ENCODE measurements at places on chromosomes 3 and 15.

DNA sequence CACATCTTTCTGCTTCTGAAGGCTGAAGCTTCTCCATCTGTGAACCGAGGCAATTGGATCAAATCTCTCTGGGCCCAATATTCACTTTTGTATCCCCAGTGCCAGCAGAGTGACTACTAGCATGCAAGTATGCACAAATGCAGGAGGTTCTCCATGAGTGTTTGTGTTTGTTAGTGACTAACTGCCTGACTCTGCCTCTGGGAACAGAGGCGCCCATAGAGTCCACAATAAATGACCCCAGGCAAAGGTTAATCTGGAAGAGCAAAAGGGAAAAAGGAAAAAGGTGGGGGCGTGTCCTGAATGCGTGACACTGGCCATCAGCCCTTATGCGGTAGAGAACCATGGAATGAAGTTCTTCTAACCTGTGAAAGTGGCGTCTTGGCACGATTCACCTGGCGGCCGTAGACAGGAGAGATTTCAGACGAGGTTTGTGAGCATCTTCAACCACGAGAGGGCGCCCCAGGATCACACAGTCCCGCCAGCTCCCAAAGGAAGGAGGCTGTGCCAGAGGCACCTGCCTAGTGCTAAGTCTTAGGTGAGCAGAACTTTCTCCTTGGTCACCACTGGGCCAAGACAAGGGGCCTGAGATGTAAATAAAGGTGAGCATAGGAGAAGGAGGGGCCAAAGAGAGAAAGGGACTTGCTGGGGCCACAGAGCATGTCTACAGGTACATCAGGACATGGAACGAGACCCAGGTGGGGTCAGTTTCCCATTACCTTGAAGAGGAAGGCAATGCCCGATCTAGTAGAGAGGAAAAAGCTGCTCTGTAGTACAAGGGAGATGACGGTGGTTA, 44.2 kb downstream of the RBPMS2 start:
- peak; percentile 72 for DNase-seq

GRCh38 chr3:45803252-45803935, 7.1 kb upstream of the SLC6A20 start:
- no peak for DNase-seq

DNA sequence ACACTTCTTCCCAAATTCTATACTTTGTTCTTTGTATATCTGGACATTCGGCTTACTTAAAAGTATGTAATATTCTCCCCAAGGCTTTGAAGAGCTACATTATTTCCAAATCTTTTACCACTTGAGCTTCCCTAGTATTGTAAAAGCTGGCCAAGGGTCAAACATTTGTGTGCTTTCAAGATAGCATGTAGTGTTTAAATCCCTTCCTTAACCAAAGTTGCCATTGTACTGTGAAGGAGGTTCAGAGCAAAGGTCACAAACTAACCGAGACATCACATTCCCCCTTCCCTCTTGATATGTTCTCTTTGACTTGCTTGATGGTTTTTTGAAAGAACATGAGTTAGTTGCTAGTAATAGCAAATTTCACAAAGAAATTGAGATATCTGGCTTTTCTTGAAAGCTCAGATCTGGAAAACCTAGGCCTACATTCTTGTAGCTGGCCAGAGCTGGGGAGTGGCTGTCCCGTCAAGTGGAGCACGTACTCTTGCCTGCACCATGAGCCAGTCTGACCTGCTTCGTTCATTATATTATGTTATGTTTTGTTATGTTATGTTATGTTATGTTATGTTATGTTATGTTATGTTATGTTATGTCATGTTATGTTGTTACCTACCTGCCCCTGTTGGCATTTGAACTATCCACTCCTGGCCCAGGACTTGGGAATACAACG, 60.2 kb downstream of the FILIP1L start:
- no peak for DNase-seq

- no peak for DNase-seq
Observed at GRCh38 chr3:153706706-153707105, 414.5 kb upstream of the ARHGEF26 start.

DNA sequence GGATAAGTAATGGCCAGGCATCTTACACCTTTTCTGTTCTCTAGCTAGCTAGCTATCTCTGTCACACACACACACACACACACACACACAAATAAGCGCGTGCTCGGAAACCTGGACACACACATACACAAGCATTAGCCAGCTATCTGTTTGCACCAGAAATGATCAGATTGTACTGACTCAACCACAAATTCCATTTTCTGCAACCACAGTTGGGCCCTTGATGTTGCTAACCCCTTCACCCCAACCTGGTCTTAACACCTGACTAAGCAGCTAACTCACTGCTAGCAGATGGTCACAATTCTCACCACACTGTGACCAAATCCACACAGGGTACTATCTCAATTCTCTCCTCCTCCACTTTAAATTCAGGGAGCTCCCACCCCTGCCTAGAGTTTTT, 183.0 kb upstream of the THBS1 start:
- no peak for DNase-seq

DNA sequence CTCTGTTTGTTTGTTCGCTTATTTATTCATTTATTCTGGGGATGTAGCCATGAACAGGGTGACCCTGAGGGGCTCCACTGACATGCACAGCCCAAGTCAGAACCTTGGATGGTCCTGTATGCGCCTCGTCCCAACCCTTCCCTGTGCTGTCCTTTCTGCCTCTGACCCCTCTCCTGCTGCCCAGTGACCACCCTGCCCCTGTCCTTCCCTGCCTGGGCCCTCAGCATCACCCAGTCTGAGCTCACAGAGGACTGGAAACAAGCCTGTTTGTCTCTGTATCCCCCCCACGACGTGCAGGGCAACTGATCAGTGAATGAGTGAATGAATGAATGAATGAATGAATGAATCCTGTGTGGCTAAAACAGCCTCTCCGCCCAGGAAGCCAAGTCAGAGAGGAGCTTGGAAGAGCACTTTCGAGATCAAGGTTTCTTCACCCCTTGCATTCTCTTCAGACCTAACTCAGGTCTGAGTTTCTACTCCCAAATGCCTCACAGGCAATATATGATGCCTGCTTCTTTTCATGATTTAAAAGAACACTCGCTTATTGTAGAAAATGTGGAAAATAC, 157.7 kb downstream of the SMAD6 start:
- DNase-seq: no peak

- no peak for DNase-seq
Observed at GRCh38 chr3:70261283-70261682, 51.2 kb downstream of the MDFIC2 start.

DNA sequence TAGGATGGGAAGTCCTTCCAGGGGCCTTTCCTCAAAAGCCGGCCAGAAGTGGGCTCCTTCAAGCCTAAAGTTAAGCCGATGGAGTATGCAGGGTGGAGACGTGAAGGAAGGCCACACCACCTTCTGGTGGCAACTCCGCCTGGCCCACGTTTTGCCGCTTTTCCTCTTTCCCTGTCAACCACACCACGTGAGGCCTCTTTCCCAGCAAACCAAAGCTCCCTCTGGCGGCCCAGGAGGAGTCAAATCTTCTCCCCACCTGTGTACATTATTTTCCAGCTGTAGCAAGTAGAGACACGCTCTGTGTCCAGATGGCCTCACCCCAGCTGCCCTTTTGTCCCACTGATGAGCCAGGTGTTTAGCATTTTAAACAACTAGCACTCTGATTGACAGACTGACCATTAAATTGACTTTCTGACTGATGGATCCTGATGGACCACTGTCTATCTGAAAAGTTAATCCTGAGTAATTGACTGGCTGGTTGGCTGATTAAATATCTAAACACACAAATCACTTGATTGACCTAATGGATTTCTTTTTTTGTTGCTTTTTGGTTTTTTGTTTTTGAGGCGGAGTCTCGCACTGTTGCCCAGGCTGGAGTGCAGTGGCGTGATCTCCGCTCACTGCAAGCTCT, 59.6 kb upstream of the ZBTB38 start:
- peak; percentile 88 for DNase-seq

GRCh38 chr15:64948916-64949315, 37.2 kb downstream of the ANKDD1A start:
- DNase-seq: no peak

GRCh38 chr3:70870576-70870975, 558.1 kb upstream of the MDFIC2 start:
- no peak for DNase-seq

DNA sequence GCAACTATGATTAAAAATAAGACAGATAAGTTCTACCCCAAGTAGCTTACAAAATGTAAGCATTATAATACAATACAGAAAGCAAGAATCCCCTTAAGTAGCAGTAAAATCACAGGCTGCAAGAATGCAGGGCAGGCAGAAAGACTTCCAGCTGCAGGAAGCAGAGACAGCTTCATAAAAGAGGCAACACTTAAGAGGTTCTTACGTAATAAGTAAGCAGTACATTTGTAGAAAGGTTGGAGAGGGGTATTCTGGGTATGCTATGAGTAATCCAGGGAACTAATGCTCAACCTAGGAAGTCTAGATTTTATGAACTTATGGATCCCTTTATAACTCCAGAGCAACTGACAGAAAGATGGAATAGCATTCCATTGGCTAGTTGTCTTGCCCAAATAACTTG, 151.6 kb downstream of the IL5RA start:
- no peak for DNase-seq

- no peak for DNase-seq
Observed at GRCh38 chr3:106004137-106004681, 135.4 kb upstream of the CBLB start.

DNA sequence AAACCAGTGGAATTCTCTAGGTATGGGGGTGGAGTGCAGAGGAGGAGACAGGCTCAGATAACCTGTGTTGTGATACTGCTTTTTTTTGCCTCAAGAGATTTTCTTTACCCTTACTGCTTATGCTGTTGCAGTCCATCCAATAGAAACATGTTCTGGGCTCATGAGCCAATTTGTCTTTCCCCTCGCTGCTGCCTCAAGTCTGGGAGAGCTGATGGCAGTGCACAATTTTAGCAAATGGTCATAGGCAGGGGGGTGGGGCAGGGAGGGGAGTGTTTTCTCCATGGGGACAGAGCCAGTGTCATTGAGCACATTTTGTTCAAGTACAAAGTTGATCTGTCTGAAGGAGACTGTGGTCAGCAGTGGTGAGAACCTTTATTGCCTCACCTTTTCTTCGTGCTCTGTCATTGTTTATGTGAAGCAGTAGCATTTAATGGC, 134.9 kb downstream of the MBNL1 start:
- no peak for DNase-seq

DNA sequence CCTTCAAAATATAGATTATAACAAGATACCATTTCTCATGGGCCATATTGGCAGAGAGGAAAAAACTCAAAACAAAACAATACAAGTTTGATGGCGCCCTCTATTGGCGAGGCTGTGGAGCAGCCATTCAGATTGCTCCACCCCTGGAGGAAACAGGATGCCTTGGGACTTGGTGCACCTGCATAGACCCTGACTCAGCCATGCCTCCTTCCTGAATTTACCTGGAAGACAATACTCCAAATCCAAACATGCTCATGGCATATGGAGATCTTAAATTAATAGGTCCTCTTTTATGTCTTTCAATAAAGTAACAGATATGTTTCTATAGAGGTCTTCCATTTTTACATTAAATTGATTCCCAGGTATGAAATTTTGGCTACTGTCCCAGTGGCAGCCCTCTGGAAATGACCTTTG, 90.0 kb downstream of the APBA2 start:
- DNase-seq: peak; percentile 76

DNA sequence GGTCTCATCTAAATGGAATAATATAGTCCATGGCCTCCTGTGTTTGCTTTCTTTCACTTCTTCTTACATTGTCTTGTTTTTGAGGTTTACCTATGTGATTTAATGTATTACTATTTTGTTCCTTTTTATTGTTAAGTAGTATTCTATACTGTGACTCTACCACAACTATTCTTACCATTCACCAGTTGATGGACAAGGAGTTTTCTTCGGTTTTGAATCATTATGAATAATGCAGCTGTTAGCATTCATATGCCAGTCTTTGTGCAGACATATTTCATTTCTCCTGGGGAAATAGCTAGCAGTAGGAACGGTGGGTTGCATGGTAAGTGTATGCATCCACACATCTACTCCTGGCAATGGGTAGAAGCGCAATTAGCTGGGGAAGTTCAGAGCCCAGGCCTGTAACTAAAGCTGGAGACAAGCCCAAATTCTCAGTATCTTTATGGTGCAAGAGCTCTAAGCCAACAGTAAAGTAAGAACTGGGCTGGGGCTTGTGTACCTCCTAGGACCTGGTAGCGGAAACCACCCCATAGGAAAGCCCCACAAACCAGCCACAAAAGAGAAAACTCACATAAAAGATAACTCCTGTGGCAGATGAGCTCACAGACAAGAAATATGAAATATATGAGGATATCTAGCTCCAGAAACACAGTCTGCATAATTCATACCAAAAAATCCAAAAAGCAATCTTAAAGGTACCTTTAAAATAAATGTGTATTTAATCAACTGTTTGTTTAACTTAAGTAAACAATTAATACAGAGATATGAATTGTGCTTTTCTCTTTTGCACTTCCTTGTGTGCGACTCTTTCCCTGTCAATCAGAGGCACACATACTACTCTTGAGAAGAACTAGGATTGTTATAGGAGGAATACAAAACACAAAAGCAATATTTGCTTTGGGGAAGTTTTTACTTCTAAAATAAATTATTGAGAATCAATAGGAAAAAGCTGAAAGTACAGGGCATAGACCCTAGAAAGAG, 2.7 kb upstream of the CSTA start:
- DNase-seq: no peak

DNA sequence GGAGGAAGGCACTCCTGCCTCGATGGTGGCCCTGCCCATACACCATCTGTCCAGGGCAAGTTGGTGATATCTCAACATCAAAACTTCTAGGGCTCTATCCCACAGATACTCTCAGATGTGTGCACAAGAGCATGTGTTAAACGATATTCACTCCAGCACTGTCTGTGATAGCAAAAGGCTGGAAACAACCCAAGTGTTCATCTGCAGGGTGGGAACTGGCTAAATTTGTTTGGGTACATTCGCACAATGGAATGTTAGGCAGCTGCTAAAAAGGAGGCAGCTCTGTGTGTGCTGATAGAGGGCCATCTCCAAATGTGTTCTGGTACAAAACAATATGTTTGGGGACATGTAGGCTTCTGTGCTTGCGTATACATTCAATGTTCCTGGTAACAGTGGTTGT, 19.8 kb downstream of the IGDCC4 start:
- DNase-seq: no peak

- no peak for DNase-seq
Observed at GRCh38 chr3:192365571-192365970, 361.8 kb downstream of the FGF12 start.

GRCh38 chr3:148751461-148751860, 53.8 kb downstream of the AGTR1 start:
- DNase-seq: no peak

GRCh38 chr15:35885870-35886269, 339.9 kb upstream of the DPH6 start:
- peak; percentile 32 for DNase-seq
